Caudate nucleus (tissue), 63 donors: ENCODE measurements at places on chromosomes 12 and 14.

DNA sequence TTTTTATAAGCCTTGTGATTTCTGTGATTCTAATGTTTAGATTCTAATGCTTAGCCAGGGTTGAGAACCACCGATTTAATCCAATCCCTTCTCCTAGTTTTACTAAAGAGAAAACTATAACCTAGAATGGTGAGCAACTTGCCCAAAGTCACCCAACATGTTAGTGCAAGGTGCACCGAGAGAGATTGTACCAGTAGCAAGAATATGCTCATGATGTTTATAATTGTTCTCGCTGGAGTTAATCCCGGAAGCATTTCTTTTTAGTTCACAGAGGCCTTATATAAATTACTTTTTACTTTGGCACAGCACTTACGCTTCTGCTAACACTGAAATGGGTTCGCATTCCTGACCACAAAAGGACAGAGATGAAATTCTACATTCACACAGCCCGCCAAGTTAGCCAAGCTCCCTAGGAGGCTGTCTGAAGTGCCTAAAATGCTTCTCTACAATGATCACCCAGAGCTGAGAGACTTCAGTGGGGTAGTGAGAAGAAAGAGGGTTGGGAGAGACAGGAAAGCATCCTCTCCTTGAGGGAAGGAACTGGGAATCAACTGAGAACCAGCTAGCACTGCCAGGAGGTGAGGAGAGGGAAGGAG is 579 bp upstream of the BLOC1S1 start:
- DNase-seq: no peak

GRCh38 chr14:69682621-69683263 is 71.3 kb downstream of the SUSD6 start:
- no peak for DNase-seq

DNA sequence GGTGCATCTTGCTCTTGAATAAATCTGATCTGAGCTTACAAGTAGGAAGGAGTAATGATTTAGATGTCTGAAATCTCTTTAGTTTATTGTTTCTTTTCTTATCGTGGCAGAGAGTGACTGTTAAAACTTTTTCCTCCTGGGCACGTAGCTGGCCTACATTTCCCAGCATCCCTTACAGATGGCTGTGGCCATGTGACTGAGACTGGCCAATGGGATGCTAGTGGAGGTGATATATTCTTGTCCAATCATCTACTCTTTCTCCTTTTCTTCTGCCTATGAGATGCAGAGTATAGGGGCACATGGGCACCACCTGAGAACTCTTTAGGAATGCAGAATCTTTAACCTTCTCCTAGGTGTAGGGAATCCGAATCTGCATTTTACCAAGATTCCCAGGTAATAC is 237.3 kb downstream of the RGS6 start:
- no peak for DNase-seq

DNA sequence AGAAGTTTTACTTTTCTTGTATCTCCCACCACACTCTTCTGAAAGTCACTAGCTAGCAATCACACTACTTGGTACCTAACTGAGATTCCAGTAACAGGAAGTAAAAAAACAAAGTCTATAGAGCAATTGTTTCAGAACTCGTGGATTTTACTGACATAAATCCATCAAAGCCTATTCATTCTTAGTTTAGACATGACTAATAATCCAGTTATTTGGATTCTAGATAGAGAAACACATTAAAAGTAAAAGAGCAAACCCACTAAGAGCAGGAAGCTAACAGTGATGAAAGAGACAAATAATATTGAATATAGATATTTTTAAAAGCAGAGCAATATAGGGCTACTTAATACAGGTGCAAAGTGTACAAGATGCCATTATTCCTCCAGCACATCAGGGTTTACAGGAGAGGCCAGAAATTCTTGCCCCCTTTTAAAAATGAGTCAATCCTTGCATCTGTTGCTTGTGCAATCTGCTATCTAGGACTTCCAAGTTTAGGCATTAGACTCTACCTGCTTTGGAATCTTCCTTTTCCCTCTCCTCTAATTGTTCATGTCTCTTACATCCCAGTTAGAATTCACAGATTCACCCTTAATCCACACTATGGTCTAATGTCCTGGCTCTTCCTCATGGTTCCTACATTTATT is 6.0 kb downstream of the HEATR5A start:
- DNase-seq: no peak

- peak; percentile 58 for DNase-seq
Measured at GRCh38 chr12:113359133-113359938, 949 bp downstream of the PLBD2 start.

GRCh38 chr14:63881926-63882325 is 29.1 kb downstream of the SYNE2 start:
- no peak for DNase-seq

DNA sequence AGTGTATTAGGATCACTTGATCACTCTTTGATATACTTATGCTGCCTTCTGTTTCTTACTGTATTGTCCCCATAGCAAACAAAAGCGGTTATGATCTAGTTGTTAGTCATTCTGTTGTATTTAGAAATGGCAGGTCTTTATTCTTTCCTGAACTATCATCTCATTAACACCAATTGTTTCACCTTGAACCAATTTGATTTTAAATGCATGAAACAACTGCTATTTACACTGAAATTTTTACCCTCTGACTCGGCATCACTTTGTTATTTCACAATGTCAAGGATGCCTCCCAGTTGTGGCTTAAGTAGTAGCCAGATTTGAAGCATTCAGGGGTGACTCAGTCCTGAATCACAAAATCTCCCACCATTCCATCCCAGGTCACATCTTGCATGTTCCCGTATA is 303.5 kb downstream of the EGLN3 start:
- no peak for DNase-seq

DNA sequence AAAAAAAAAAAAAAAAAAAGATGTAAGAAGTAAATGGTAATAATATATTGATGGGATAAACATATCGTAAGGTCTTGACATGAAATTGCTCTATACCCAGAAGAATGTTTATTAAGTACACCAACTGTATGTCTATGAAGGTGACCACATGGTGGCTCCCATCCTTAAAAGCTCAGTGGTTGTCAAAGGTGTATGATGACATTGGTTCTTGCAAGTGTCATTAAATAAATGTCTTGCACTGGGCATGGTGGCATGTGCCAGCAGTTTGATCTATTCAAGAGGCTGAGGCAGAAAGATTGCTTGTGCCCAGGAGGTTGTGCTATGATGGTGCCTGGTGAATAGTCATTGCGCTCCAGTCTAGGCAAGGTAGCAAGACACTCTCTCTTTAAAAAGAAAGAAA is 10.4 kb downstream of the CCT2 start:
- no peak for DNase-seq

GRCh38 chr12:91178139-91178561 is 4.5 kb downstream of the DCN start:
- DNase-seq: no peak

DNA sequence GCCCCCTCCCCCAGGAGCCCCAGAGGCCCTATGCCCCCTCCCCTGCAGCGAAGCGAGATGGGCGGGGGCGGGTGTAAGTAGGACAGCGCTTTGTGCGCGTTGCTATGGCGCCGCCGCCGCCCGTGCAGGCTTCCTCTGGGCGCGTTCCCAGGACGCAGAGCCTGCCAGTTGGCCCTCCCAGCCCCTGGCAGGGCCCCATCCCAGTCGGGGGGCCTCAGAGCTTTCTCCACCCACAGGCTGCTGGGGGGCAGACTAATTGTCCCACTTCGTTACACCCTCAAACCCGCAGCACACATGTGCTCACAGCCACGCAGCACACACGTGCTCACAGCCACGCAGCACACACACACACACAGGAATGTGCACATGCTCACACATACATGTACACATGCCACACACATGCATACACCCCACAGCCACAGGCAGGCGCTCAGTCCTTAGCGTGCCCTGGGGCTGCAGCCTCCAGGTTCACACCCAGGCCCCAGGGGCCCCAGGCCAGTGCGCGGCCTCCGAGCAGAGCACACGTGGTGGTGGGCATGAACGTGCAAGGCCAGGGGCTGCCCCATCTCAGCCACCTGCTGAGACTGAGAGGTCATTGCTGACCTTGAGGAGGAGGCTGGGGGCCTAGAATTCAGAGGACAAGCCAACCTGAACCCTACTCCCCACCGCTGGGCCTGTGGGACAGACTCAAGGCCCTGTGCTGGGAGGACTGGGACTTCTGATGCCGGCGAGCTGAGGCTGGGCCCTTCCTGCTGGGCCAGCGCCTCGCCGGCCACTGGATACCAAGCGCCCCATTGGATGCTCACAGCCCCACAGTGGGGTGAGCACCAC is 15.6 kb downstream of the TRMT61A start:
- DNase-seq: peak; percentile 88

DNA sequence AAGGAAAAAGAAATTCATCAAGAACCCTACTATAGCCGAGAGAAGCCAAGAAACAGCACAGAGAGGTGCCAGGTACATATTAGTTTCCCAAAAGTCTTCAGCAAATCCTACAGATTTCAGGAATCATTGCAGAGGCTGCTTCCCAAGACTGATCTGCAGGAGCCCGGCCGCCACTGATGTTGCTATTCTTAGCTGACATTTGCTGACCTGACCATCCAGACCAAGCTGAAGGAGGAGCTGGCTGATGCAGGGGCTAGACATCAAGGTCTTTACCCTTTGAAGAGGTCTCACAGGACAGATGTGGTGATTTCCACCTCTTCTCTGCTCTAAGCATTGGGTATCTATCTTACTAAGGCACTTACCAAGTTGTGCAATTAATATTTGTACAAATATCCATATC is 444.8 kb upstream of the SOX5 start:
- DNase-seq: no peak

DNA sequence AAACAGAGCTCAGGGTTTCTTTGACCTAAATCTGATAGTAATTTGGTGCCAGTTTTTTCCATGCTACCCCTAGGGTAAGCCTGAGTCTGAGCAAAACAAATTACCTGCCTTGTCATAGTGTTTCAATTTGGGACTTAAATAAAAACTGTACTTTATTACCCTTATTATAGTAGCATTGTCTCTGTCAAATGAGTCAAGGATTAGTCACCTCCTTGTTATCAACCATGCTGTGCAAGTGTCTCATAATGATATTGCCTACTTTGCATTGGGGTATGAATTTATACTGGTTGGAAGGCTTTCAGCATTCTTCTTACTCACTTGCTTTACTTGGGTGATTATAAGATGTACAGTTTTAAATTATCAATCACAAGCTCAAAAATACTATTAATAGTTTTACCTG is 380.0 kb downstream of the LRFN5 start:
- no peak for DNase-seq

- DNase-seq: peak; percentile 17
Measured at GRCh38 chr14:81430235-81430634, 30.1 kb upstream of the STON2 start.

GRCh38 chr14:96673706-96674105 is 123.5 kb upstream of the VRK1 start:
- no peak for DNase-seq

GRCh38 chr12:21656905-21657325 is 727 bp downstream of the LDHB start:
- peak; percentile 26 for DNase-seq

- no peak for DNase-seq
Measured at GRCh38 chr14:91374879-91375702, 42.5 kb downstream of the CCDC88C start.

DNA sequence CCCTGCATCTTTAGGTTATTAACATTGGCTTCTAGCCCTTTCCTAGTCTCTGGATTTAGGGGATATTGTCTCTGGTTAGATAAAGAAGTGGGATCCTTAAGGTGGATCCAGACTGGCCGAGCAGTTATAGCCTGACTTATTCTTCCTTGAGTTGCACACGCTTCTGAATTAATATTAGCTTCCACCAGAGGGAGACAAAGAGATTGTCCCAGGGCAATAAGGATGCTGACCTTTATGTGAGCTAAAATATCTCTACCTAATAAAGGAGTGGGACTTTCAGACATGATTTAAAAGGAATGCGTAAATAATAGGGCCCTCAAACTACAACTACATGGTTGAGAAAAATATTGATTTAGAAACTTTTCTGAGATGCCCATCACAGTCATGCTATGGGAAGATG is 139.7 kb downstream of the SLCO1B3 start:
- DNase-seq: no peak

- DNase-seq: no peak
Measured at GRCh38 chr14:85172290-85172689, 357.7 kb upstream of the FLRT2 start.

- no peak for DNase-seq
Measured at GRCh38 chr14:68516342-68516741, 276.5 kb downstream of the ZFP36L1 start.

GRCh38 chr12:51424662-51425539 is at the start of gene SLC4A8:
SLC4A8 (plus strand) TSS chr12:51424831; CDS start chr12:51424988, 157 bp downstream.
- peak; percentile 94 for DNase-seq

- DNase-seq: no peak
Measured at GRCh38 chr12:76446090-76446489, 97.9 kb upstream of the BBS10 start.

DNA sequence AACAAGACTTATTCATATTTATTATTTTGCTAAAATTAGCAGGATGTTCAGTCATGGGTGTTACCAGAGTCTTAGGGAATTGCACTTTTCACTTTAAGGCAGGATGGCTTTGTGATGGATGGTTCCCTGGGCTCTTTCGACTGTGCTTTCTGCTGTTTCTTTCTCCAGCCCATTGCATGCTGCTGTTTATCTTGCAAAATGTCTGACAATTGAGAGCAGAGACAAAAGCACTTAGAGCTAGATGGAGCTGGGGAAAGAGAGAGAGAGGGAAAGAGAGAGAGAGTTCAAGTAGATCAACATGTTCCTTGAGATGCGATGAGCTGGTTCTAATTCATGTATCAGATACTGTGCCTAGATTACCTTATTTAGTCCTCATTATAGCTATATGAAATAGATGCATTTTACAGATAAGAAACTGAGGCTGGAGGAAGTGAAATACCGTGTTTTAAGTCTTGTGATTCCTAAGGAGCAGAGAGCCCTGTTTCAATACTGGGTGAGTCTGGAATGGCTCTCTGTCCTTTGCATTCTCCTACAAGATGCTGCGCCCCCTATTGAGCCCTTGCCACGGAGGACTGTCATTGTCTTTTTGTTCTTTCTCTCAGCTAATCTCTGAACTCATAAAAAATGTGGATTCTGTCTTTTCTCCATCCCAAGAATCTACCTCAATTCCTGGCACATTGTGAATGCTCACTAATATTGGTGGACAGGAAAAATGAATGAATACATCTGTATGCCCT is 227.9 kb downstream of the ALG10B start:
- no peak for DNase-seq

- DNase-seq: no peak
Measured at GRCh38 chr12:125029761-125030358, 35.4 kb upstream of the AACS start.

DNA sequence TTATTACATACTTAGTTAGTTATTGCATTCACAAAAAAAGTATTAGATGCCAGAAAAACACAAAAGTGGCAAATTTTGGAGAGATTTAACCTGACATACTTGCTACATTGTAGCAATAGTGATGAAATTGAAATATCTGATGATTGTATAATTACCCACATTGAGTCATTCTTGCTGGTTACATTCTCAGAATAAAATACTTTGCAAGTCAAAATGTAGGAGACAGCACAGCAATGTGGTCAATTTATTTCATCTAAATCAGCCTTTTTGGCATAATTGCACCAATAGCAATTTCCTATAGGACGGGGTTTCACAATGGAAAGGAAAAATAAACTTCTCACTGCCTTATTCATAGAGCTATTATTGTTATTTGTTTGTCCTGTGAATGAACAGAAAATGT is 125.0 kb upstream of the ETV6 start:
- DNase-seq: no peak
